ENCODE measurements at places on chromosomes 12 and 14.

DNA sequence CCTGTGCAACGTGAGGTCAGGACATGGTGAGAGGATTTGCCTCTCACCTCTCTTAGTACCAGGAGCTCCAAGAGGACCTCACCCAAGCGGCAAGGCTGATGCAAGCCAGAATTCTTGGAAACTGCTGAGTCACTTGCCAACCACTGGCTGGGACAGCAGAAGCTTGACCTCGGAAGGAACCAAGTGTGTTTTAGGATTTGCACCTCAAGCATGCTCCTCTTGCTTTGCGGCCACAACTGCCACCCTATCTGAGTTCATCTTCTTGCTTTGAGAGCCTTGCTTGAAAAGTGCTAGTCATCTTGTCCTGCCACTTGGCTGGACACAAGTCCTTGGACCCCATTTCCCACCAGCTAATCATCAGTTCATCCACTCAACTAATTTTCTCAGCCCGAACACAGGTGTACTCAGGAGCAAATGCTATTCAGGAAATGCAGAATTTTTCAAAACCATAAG lies 195.8 kb downstream of the SLC25A21 start:
- no peak for DNase-seq

DNA sequence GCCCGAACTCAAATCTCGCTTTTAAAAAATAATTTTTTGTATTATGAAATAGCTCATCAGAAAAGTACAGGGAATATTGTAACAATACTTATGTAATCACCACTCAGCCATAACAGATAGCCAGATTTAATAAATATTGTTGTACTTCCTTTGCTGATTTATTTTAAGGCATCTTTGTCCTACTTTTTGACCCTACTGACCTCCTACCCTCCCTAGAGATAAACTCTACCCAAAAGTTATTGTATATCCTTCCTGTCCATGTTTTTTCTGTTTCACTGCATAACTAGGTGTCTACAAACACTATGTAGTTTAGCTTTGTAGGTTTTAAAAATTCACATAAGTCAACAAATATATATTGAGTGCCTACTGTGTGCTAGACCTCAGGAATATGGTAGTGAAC lies 25.1 kb downstream of the SOCS2 start:
- DNase-seq, result no peak

- no peak for DNase-seq
Observed at GRCh38 chr12:20602641-20603391, 92.3 kb upstream of the SLCO1C1 start.

DNA sequence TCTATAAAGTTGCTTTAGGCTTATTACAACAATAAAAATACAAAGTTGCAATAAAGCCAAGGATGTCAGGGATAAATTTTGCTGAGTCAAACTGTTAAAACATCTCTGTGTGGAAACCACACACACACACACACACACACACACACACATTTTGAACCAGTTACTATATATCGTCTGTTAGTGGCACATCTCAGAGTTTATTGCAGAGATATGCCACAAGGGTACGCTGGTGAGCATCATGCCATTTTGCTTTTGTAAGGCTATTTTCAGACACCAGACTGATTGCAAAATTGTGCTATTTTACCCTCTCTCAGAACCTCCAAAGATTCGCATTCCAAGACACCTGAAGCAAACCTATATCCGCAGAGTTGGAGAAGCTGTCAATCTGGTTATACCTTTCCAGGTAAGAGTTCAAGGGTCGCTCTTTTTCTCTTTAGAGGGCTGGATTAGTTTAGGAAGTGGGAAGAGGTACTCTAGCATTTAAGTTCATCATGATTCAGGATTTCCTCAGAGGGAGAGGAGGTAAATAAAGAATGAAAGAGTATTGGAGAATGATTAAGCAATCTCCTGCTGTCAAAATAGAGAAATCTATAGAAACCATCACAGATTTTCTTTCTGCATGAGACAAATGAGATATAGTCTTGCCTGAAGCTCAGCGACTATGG lies 27.3 kb upstream of the CHPT1 start:
- no peak for DNase-seq

GRCh38 chr12:110600254-110600653 lies 13.7 kb upstream of the TCTN1 start:
- DNase-seq, result no peak

DNA sequence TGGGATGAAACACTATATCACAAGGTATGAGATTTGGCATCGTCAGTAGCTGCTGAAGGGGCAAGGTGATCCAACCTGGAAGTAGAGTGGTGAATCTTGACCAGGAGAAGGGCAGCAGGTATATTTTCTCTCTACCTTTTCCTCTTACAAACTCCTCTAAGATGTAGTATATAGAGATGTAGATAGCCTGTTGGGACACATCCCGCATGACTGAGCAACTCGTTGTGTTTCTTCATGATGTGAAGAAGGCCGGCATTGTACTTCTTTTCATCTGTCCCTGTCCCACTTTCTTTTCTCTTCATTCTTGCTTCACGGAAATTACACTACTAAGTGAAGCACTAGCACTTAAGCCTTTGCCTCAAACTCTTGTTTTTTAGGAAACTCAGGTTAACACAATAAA lies 7.3 kb upstream of the CFAP54 start:
- DNase-seq, result no peak
